Activated CD4-positive, alpha-beta T cell treated with anti-CD3 and anti-CD28 coated beads for 24 hours (primary cell): ENCODE measurements at places on chromosomes 2 and 18.

GRCh38 chr18:9987931-9988330 lies 74.1 kb downstream of the VAPA start:
- no peak for DNase-seq

DNA sequence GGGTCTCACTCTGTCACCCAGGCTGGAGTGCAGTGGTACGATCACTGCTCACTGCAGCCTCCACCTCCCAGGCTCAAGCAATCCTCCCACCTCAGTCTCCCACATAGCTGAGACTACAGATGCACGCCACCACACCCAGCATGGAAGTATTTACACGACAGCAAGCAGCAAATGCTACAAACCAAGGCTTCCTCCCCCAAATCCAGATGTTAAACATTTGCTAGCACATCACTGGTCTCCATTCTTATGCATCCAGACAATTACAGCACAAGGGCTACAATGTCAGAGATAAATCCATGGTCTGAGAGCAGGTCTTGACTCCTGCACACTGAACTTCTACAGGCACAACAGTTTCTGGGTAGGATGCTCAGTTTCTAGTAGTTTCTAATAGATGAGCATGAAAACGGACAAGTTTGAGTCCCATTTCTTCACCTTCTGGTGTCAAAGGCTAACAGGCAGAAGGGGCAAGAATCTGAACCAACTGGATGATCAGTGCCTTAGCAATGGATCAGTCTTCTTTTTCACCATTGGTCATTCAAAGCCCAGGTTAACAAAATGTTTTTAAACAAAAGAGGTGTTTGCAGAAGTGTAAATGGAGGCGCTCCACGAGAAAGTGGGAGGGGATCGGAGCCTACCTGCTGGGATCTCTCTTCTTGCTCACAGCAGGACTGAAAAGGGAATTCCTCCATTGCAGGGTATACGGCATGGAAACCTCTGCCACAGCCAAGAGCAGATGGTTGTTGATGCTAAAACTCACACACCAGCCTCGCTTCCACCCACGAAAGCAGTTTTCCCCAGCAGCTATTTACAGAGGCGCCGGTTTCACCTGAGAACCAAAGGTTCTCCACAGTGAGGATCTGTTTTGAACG lies 135.0 kb upstream of the ARL4C start:
- DNase-seq, result no peak

DNA sequence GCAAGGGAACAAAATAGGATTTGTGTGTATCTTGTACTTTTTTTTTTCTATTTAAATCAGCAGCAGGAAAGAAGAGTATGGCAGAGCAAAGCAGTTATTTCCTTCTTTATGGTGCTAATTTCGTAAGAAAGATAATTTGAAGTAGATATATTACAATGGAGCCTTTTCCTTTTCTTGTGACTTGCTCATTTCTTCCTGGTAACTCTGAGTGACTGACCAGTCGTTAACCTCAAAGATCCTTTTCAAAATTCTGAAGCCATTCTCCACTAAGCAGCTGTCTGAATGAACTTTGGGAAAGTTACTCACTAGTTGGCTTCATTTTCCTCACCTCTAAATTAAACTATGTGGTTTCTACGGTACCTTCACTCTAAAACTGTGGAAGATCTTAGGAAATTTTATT lies 24.6 kb downstream of the AFTPH start:
- DNase-seq, result no peak

- DNase-seq, result no peak
Measured at GRCh38 chr2:24343225-24343882, 17.0 kb downstream of the ITSN2 start.

- DNase-seq, result no peak
Measured at GRCh38 chr18:59779979-59780378, 82.8 kb upstream of the CCBE1 start.

DNA sequence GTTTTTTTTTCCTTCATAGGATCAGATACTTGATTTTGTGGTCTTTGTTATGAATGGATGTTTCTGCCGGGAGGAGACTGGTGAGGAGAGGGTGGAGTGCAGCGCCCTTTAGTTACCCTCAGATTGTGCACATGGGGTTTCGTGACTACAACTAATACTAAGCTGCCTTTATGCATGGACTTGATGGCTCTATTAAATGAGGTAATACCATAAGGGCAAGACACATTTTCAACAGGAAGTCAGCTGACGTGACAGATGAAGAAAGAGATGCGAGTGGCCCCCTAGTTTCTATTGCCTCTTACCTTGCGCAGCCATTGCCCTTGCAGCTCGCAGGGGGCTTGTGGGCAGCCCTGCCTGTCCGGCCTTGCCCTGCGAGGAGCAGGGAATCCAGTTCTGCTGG lies 24.4 kb downstream of the ZNF407 start:
- no peak for DNase-seq
